GOT3 (cell line): ENCODE measurements at places on chromosomes 2 and 18.

DNA sequence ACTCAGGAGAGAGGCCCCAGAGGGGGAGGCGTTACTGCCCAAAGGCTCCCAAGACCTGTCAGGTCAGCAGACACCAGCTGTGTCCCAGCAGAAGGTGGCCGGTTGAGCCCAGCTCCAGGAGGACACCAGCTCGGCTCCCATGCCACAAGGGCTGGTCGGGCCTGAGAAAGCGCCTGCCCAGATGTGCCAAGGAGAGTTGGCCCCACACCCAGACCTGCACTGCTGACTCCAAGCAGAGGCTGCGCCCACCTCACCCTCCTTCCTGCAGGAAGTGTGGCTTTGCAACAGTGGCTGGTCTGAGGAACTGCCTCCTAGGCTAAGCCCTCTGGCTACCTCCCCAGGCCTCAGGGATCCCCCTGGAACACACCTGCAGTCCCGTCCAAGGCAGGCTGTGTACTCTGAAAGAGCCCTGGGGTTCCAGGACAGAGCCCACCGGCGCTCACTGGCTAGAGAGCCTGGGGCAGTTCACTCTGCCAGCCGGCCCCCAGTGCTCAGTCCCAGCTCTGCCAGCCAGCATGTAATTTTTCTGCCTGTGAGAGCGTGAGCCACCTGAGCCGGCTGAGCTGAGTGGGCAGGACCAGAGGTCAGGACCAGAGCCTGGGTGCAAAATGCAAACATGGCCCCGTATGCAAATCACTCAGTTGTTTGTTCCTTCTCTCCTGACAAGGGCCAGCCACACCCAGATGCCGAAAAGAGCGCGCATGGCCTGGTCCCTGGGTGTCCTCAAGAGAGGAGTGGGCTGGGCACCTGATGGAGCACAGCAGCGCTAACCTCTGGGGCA is 36.9 kb upstream of the PTMA start:
- no peak for DNase-seq

- DNase-seq: no peak
These were observed 1.4 kb upstream of the CD226 start for GRCh38 chr18:69948919-69949537.

- no peak for DNase-seq
These were observed 743 bp downstream of the HADHA start for GRCh38 chr2:26243470-26244308.

- DNase-seq: no peak
These were observed 479.7 kb upstream of the ID2 start for GRCh38 chr2:8202132-8202531.

DNA sequence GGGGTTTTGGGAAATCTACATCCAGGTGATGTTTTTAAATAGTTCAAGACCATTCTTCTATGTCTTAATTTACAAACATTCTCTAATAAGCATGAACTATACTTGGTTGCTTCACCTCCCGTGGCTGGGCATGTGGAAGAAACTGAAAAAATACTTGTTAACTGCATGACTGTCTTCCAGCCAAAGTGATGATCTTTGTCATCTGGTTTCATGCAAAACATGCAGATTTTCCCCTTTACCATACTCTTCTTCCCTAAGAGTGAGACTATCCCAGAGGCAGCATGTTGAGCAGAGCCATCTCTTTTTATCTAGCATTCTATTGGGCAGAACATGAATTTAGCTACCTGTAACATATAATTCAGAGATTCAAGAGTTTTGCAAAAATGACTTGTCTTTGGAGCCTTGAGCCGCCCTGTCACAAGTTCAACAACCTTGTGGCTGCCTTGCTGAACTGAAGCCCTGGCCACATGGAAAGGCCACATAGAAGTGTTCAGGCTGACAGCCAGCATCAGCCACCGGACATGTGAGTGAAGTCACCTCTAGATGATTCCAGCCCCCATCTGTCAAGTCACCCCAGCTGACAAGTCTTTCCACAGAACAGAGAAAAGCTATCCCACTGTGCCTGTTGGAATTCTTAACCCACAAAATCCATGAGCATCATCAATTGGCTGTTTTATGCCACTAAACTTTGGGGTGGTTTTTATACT is 142.8 kb downstream of the ANKRD44 start:
- no peak for DNase-seq

DNA sequence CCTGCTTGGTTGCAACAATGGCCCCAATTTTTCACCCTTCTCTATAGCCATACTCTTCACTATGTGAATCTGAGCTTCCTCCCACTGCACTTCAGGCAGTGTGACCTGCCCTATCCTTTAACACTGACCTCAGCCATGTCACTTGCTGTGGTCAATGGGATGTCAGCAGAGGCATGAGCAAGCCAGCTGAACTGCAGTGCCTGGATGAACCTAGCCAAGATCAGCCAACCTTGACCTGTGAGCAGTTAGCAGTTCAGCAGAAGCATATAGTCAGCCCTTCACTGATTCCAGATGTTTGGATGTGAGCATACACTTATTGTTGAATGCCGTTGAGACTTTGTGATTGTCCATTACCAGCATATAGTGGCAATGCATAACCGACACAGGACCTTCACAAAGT is 63.4 kb upstream of the BOD1L2 start:
- DNase-seq: no peak

- no peak for DNase-seq
These were observed 3.0 kb downstream of the EVX2 start for GRCh38 chr2:176080540-176081375.

GRCh38 chr2:232292395-232293154 is 86.0 kb upstream of the ALPP start:
- no peak for DNase-seq

DNA sequence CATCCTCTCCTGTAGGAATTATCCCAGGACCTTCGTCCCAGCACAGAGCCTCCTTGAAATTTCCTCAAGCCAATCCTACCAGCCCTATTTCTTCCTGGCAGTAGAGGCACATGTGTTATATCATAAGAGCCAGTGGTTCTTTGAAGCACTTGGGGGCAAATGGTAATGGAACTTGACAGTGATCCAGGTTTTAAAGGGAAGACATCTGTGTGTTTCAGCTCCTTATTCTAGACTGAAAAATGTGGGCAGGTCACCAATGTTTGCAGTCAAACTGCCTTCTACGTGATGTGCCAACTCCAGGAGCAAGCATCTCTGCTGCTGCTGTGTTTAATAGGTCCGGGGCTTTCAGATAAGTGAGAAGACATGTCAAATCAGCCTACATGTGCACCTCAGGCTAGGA is 157.1 kb downstream of the GALNT14 start:
- no peak for DNase-seq

- no peak for DNase-seq
These were observed 212.4 kb upstream of the CWC22 start for GRCh38 chr2:180219491-180219890.

DNA sequence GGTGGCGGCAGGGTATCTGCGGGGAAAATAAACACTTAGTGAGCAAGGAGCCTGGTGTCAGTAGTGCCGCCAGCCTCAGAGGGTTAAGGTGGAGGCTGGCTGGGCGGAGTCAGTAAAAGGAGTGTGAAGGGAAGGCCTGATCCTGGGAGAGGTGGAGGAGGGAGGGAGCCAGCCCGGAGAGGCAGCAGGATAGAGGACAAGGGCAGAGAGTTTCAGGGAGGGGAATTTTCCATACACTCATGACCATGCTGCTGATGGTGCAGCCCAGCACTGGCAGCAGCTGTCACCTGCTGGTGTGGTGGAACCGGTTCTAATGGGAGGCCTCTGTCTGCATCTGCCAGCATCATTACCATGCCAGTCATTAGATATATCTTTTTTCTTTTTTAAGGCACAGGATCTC is 2.0 kb upstream of the TEX44 start:
- no peak for DNase-seq
